Right forelimb (tissue), 1 donor: ENCODE measurements at places on chromosomes 5 and 9.
A peak's percentile ranks its signal among the peaks of the same experiment; 100 is the strongest.

- DNase-seq = peak; percentile 37
Observed at GRCh38 chr5:113058269-113058668, 81.7 kb downstream of the DCP2 start.

DNA sequence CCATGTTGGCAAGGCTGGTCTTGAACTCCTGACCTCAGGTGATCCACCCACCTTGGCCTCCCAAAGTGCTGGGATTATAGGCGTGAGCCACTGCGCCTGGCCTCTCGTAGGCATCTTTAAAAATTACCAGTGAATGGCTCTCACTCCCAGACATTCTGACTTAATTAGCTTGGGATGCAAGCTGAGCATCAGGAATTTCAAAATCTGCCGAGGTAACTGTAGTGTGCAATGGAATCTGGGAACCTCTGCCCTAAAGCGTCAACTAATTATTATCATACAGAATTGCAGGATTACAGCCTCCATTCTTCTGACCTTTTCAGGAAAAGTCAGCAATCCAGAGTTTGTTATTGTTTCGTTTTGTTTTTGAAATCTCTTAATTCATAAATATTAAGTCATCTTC, 213.4 kb upstream of the DMAC1 start:
- DNase-seq = no peak

- DNase-seq = peak; percentile 85
Observed at GRCh38 chr9:133478851-133479711, at the start of gene SLC2A6. TSS of gene SLC2A6 (minus strand) at chr9:133479099. CDS start at chr9:133479059, 40 bp downstream.

- DNase-seq = no peak
Observed at GRCh38 chr9:76552751-76553455, 93.9 kb downstream of the GCNT1 start.

GRCh38 chr9:92353051-92353450, 27.3 kb downstream of the CENPP start:
- no peak for DNase-seq

DNA sequence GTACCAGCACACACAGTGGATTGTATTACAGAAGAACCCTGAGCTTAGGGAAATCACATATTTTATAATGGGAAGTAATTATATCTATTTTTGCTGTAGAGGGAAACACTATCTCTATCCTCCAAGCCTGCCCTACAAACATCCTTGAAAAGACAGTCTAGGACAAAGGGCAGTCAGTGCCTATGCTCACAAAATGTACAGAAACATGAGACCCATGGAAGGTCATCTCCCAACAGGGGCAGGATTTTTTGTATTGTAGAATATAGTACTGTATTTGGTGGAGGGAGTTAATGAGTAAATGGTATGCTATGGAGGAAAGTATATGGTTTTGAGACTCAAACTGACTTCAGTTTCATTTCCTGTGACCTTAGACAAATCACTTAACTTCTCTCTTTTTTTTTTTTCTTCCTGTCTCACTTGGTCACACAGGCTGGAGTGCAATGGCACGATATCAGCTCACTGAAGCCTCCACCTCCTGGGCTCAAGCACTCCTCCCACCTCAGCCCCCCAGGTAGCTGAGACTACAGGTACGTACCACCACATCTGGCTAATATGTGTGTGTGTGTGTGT, 5.8 kb upstream of the RAB14 start:
- DNase-seq = no peak

DNA sequence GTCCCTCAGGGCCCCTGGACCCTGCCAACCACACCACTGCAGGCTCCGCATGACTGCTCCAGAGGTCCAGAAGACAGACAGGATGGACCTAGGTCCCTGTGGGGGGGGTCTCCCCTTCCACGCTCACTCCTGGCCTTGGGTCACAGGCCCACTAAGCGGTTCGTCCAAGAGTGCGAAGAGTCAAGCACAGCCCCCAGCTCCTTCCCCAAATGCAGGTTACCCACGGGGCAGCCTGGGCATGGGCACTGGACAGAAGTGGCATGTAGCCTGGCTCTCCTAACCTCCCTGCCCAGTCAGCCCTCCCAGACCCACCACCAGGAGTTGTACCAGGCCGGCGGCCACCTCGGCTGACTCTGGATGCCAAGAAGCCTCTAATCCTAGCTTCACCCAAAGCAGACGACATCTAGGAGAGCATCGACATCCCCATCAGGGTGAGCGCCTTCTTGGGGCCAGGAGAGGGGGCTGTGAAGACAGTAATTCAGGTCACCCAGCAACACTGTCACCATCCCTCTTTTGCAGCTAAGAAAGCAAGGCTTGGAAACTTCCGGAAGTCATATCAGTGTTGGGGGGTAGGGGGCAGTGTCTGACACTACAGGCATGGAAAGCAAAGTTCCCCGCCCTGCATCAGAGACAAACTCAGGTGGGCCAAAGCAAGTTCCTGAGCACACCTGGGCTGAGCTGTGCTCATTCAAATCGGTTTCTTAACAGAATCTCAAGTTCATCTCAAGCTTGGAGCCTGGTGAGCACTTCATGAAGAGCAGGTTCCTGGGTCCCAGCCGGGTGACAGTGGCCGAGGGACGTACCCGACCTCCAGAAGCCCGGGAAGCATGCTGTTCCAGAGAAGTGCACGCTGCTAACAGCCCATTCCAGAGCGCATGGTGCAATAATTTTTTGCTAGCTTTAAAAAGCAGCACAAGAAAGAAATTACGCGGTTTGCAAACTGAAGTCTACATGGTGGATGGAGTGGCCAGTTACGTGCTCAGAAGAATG, 68.7 kb downstream of the SEMA4D start:
- no peak for DNase-seq

DNA sequence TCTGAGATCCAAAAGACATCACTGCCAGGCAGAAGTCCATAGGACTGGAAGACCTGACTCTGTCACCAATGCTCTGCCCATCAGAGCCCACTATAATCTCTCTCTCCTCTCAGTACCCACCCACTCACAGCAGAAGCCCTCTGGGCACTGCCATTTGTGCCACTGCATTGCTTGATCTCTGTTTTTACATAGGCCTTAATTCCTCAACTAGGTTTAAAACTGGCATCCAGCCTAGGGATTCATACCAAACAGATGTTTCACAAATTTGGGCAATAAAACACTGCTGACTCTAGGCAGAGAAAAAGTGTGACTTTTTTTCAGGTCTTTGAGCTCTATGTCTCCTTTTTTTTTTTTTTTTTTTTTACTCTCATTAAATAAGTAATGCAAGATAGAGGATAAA, 91.1 kb upstream of the RANBP3L start:
- no peak for DNase-seq

- DNase-seq = no peak
Observed at GRCh38 chr5:58312299-58312698, 147.6 kb downstream of the PLK2 start.

- peak; percentile 7 for DNase-seq
Observed at GRCh38 chr5:133853646-133854365, 114.6 kb downstream of the C5orf15 start.

- no peak for DNase-seq
Observed at GRCh38 chr9:95980262-95981125, 105.0 kb downstream of the ERCC6L2 start.

DNA sequence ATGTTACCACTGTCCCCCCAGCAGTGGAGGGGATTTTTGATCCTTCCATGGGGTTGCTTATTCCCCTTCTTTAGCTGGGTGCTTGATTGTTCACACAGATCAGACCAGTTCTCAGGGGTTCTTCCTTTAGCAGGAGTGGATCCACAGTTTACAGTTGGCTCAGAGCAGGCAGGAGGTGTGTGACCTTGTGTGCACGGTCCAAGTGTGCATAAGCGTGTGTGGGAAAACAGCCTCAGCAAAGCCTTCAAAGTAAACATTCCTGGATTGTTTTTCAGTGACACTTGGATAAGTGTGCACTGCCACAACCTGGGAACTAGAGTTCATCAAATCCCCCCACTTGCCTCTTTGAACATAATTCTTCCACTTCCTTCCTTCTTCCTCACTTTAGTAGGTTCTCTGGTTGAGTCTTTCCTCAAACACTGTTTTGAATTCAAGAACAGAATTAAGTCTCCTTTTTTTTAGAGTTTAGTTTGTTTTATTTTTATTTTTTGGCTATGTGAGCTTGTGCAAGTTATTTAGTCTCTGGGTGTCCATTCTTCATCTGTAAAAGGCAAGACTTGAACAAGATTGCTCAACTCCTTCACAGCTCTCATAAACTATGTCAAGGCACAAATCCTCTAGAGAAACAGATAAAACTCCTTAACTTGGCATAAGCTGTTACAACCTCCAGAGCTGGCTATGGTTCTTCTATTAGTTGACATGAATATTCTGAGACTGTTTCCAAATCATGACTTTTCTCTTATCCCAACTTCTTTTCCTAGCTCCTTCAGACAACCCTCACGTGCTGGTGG, 78.0 kb downstream of the OSMR start:
- DNase-seq = no peak

GRCh38 chr9:27428551-27428950, 95.5 kb upstream of the IFNK start:
- no peak for DNase-seq

GRCh38 chr5:79529110-79529509, 15.2 kb upstream of the HOMER1 start:
- DNase-seq = no peak

DNA sequence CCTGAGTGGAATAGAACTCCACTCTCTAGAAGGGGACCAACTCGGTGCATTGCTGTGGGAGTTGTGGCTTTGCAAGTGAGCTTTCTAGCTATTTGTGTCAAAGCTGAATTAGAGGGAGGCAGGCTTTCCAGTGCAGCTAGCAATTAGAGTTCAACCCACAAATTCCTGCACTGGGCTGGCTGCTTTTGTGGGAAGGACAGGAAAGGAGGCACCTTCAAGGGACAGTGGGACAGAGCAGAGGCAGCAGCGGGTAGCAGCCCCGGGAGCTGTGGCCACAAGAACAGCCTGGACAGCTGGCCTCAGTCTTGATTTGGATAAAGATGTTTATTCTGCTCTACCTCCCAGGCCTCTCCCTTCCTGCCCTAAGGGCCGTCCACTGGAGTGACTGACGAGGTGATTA, 83.7 kb upstream of the SLIT3 start:
- no peak for DNase-seq

GRCh38 chr9:75128535-75128934, 40.2 kb downstream of the OSTF1 start:
- DNase-seq = no peak

DNA sequence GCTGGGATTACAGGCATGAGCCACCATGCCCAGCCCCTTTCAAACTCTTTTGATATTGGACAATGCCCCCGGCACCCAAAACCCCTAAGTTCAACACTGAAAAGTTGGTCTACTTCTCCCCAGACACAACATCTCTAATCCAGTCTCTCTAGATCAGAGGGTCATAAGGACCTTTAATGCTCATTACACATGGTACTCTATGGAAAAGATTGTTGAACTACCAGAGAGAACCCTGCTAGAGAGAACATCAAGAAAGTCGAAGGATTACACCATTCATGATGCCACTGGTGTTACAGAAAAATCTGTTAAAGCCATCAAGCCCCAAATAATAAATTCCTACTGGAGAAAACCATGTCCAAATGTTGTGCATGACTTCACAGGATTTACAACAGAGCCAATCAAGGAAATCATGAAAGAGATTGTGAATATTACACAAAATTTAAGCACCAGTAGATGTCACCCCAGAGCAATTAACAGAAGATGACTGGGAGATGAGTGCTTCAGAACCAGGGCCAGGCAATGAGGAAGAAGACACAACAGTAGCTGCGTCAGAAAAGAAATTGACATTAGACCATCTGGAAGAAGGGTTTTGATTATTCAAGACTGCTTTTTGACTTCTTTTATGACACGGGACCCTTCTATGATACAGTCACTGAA, 28.3 kb upstream of the NIPAL4 start:
- DNase-seq = no peak

DNA sequence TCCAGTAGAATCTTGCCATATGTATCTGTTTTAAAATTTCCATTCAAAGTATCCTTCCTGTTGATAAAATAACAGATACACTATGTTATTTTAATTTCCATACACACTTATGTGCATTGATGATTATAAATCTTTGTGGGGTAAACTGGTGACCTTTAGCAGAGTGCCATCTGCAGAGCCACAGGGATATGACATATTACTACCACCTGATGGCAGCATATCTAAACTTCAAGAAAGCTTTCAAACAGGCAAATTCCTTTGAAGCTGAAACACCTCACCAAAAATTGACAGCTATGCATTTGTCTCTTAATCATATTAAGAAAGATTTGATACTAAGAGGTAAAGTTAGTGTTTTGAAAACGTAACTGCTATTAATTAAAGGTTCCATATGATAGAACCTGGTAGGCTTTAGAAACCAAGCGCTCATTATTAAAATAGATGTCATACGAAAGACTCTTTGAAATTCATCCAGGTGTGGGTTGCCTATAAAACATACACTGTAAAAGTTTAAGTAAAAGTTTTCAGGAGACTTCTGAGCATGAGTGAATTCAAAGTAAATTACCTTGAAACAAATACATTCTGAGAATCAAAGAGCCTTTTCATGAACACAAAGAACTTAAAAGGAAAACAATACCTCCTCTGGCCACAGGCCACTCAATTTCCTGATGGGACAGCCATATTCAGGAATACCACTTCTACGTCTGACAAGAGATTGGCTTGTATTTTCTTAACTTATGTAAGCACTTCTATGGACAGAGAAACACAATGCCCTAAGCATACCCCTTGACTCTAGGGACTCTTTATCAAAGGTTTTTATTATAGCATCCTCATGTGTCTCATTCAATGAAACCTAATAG, 93.3 kb downstream of the KIAA0825 start:
- DNase-seq = no peak

GRCh38 chr5:160260881-160261815, 31.8 kb downstream of the FABP6 start:
- DNase-seq = no peak

DNA sequence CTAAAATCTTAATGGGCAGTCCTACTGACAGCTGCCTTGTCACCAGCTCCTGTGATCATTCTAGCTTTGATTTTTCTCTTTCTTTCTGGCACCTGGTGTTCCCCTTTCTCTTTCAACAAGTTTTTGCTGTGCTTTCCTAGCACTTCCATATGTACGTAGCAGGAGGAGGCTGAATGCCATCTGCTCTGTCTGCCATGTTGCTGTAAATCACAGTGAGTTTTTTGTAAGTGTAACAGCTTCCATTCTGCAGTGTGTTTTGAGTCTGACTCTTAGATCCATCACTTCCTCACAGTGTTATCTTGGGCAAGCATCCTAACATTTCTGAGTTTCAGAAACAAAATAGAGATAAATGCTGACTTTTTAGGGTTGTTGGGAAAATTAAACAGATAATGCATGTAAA, 247.9 kb downstream of the DOCK8 start:
- no peak for DNase-seq

DNA sequence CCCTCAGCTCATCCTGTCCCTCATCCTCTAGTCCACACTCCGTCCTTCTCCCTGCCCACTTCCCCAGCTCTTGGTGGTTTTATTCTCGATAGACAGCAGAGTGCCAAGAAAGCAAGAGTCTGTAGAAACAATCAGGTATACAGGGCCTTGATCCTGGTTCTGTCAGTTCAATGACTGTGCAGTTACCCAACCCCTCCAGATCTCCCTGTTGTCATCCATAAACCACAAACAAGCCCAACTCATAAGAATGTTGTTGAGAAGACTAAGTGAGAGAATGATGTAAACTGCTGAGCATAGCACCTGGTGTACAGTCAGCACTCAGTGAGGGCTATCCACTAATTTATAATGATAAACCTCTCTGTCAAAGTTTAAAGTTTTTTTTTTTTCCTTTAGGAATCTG, 31.3 kb downstream of the ISL1 start:
- DNase-seq = no peak
